ENCODE measurements at places on chromosomes 3 and 15. TPM values are rescaled to one million over a fixed set of nuclear protein-coding genes. Genes with fewer than 3 reads are reported as not detected.

DNA sequence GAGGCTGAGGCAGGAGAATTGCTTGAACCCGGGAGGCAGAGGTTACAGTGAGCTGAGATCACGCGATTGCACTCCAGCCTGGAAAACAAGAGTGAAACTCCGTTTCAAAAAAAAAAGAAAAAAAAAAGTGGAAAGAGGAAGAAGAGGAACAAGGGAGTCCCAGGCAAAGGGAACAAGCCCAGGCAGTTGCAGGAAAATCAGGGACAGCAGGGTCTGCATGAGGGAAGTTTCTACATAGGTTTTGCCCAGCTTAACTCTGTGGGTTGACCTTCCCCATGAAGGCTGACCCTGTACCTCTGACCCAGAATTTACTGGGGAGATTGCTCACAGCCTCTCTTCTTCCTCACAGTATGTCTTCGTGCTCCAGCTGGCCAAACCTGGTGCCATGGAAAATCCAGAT lies 12.3 kb downstream of the RBP1 start:
- no peak for DNase-seq

GRCh38 chr3:60064210-60065178 lies 1014.7 kb upstream of the CFAP20DC start:
- DNase-seq = peak; percentile 39

- no peak for DNase-seq
Measured at GRCh38 chr3:72754582-72754981, 93.7 kb downstream of the SHQ1 start.

- no peak for DNase-seq
Measured at GRCh38 chr3:161821591-161821990, 325.0 kb downstream of the OTOL1 start.

DNA sequence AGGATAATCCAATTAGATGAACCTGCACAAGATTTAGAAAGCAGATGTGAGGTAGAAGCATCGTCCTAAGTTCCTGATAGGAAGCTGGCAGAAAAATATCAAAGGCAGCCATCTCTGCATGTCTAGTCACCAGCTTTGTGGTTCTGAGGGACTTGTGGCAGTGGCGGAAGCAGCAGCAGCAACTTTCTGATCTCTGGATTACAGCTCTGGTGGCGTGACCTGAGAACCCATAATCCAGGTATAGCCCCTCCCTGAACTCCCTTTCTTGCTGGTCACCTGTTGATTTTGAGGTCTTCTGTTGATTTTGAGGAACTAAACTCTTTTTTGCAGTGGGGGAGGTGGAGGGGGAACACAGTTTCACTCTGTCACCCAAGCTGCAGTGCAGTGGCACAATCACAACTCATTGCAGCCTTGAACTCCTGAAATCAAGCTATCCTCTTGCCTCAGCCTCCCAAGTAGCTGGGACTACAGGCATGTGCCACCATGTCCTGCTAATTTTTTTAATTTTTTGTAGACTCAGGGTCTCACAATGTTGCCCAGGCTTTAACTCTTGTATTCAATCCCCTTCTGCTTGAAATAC lies 7.9 kb downstream of the FSIP1 start:
- DNase-seq = peak; percentile 61

GRCh38 chr3:32499585-32499984 lies 3.1 kb downstream of the CMTM6 start:
- DNase-seq = no peak

Gene KY
- total RNA-seq = not detected

Data from activated CD4-positive, alpha-beta T cell treated with anti-CD3 and anti-CD28 coated beads for 36 hours (primary cell).